Nucleus accumbens (tissue), 56 donors: ENCODE measurements at places on chromosomes 12 and 14.

DNA sequence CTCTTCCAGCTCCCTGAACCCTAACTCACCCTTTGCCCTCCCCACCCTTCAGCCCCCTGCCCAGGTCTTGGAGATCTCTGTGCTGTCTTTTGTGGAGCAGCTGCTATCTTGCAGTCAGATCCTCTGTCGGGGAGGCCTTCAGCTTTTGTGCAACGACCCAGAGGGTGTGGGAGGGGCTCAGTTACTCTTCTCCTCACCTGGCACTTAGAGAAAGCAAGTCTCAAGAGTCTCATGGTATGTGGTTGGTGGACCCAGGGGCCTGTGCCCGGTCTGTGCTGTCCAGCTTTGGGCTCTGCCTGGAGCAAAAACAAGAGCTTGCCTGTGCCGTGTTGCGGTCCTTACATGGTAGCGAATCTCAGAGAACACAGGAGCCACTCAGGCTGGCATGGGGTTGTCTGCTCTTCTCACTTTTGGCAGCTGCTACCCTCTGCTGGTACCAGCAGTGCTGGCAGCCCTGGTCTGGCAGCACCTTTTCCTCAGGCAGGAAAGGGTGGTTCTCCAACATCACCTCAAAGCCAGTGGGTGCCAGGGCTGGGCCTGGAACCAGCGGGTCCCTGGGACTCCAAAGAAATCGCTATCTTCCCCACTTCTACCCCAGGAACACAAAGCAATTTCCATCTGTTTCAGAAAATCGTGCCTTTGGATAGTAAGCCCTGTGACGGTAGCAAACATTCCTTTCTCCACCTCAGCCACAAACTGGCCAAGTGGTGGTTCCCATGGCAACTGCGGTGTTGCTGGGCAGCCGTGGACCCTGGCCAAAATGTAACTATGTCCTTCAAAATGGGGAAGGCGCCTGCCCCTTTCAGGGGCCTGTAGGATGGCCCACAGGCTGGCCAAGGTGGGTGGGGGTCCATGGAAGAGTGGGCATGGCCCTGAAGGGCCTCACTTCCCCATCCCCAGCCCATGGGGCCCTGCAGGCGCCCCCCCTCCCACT is 90.0 kb downstream of the RIN3 start:
- no peak for DNase-seq

DNA sequence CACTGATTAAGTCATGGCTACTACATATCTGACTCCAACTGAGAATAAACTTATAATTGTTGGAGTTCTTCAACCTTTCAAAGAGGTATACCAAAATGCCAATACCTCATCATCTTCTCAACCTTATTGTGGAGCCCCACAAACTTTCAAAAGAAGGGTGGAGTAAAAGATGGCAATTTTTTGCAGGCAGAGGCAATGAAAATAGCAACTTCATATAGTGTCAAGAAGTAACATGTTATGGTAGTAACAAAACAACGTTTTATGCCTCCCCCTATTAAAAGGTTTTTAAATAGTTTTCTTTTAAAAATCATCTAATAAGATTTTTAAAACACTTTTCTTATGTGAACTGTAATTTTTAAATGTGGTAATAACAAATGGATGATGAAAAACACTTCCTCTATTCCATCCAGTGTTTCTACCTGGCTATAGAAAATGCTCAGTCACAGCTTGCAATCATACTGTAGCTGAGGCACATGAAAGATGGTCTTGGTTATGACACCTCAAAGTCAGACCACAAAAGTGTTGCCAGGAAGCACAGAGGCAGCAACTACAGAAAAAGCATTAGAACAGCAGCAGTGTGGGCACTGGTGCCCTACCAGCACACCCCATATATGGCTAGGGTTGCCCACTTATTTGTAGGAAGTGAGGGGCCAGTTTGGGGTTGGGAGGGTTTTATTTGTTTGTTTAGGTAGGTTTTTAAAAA is 7.0 kb downstream of the PPP1R12A start:
- DNase-seq, result no peak

GRCh38 chr12:13573698-13574321 is 377.3 kb downstream of the EMP1 start:
- DNase-seq, result no peak

DNA sequence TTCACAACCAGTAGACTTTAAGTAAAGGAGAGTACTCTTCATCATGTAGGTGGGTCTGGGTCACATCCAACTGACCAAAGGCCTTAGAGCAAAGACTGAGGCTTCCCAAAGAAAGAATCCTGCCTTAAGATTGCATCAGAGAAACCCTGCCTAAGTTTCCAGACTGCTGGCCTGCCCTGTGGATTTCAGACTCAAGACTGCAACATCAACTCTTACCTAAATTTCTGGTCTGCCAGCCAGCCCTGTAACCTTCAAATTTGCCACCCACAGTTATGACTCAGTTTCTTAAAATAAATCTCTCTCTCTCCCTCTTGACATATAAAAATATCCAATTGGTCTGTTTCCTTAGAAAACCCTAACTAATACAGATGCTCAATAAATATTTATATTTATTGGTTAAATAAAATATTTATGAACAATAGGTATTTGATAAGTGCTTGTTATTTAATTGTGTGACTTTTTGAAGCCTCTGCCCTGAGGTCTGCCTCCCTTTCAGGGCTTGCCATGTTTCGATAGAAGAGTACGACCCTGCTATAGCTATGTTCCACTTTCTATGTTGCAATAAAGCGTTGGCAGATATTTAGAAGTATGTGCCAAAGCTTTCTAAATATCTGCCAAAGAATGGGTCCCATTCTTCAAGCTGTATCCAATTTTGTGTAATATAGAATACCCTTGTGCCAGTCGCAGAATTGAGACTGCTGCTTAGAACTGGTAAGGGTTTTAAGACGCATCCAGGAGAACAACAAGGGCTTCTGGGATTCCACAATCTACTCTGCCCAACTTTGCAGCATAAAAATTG is 65.7 kb downstream of the TMEM30B start:
- no peak for DNase-seq

DNA sequence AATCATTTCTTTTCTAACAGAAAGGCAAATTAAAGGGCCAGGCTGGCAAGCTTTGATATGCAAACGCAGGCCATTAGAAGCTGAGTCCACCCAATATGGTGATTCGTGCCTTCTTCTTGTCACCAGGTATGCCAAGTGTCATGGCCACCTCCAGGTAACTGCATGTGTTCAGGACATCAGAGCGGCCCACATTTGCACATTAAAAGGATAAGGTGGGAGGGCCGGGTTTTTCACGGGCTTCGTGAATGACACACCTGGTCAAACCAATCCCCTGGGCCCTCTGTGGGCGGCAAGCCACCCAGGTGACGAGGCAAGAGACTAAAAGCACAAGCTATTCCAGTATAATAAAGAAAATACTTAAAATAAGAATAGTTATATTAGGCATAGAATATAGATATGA is 75.9 kb upstream of the TSPAN11 start:
- DNase-seq, result no peak

GRCh38 chr12:92294676-92295440 is 149.2 kb upstream of the BTG1 start:
- DNase-seq, result no peak

GRCh38 chr14:66070542-66071319 is 415.4 kb upstream of the CCDC196 start:
- no peak for DNase-seq

- DNase-seq, result no peak
Measured at GRCh38 chr14:65704437-65704836, 291.9 kb downstream of the FUT8 start.

GRCh38 chr14:33331176-33331949 is 392.7 kb downstream of the NPAS3 start:
- no peak for DNase-seq

- DNase-seq, result no peak
Measured at GRCh38 chr14:92785667-92786426, 8.3 kb upstream of the GOLGA5 start.

DNA sequence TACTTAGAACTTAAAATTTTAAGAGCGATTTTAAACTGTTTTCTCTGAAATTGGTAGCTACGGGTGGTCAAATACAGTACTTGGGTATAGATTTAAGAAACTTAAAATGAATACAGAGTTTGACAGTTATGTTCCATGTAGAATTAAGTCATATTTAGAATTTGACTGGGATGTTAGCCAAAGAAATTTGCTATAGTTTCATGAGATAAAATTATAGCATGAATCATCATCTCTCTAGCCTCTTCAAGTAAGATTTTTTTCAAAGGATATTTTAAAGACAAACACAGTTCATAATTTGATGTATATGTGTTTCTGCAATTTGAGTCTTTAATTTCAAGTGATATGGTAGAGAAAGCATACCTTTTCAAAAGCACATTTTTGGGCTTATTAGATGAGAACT is 41.0 kb downstream of the ZCRB1 start:
- DNase-seq, result no peak

- no peak for DNase-seq
Measured at GRCh38 chr12:61213646-61214045, 1046.6 kb upstream of the USP15 start.

DNA sequence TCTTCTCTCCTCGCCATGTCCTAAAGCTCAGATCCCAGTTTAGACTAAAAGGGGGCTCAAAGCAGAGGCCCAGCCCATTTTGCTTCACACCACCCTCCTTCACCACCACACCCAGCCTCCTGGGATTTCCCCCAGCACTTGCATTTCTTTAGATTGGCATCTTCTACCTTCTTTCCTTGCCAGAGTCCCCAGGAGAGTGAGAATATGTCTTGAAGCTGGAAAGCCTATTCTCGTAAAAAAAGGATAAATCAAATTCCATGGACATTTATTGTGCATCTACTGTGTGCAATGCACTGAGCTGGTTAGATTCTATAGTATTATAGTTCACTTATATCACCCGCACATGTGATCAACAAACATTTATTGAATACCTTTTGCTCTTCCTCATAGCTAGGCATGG is 10.2 kb downstream of the FBXW8 start:
- no peak for DNase-seq

DNA sequence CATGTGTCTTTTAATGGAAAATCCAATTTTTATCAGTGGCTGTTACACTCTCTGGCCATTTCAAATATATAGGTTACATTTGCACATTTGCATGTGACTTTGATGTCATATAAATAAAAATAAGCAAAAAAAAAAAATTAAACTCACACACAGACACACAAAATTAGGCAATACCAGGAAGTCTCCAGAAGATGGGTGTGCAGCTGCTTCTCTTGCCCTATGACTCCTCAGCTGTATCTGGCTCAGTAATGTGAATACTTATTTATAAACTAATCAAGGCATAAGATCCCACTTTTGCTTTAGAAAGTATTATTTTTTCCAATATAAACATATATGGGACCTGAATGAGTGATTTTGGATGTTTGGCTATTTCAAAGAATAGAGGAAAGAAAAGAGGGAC is 461.1 kb downstream of the LRIG3 start:
- no peak for DNase-seq

DNA sequence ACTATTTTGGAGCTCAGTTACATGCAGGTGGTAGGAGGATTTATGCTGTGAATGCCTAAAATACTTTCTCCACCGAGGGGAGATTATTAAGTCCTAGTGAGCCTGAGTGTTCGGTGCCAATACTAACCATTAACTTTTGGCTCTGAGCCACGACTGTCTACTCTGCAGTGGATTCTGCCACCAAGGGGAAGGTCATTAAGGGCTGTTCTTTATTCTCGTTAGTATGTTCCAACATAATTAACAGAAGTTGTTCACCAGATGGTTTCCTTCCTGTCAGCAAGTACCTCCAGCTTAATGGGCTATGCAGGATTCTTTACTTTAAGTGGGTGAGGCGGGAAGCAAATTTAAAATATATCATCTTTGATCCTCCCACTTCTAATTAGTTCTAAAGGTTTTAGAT is 326.3 kb downstream of the BMP4 start:
- no peak for DNase-seq

- no peak for DNase-seq
Measured at GRCh38 chr12:51886021-51886710, 1.7 kb upstream of the ANKRD33 start.

DNA sequence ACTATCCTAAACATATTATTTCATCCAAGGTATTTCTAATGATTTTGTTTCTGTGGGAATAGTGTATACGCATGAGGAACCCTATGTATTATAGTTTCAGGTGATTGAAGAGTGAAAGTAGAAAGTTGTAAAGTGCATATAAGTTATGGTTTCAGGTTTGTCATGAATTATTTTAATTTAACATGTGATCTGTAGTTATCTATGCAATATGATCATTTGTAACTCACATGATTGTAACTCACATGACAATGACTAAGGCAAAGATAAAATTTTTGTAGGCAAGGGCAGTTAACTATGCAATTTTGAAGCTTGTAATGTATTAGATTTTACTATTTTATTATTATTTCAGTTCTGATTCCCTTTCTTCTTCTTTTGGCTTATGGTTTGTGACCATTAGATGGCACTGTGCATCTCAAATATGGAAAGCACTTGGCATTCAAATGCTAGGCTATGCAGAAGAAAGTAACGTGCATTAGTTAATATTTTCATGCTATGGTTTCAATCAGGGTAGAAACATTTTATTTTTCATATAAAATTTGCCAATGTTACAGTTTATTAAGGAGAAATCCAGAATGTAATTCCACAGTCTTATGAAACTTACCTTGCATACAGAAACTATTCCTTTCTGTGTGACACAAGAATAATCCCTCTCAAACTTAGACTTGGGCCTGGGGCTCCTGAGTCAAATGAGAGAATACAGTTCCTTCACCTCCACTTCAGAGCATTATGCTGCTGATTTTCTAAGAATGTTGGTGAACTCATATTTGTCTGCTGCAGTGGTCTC is 15.8 kb upstream of the TMEM30B start:
- DNase-seq, result no peak

DNA sequence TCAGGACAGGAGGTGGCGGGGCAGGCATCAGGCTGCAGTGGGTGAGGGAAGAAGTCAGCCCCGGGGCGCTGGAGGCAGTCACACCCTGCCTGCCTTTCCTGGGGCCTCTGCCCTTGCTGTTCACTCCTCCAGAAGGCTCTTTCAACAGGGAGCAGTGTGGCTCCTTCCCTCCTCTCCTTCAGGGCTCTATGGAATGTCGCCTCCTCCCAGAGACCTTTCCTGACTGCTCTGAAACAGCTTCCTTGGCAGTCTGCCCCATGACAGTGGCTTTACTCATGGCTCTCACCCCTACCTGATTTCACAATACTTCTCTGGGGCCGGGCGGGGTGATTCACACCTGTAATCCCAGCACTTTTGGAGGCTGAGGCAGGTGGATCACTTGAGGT is 7.1 kb downstream of the RHOF start:
- DNase-seq, result no peak

- DNase-seq, result no peak
Measured at GRCh38 chr12:79997096-79997791, 62.3 kb upstream of the PPP1R12A start.

- DNase-seq, result no peak
Measured at GRCh38 chr14:51650716-51651387, 858 bp upstream of the FRMD6 start.

- DNase-seq, result no peak
Measured at GRCh38 chr14:69928111-69928523, 48.9 kb downstream of the SMOC1 start.

DNA sequence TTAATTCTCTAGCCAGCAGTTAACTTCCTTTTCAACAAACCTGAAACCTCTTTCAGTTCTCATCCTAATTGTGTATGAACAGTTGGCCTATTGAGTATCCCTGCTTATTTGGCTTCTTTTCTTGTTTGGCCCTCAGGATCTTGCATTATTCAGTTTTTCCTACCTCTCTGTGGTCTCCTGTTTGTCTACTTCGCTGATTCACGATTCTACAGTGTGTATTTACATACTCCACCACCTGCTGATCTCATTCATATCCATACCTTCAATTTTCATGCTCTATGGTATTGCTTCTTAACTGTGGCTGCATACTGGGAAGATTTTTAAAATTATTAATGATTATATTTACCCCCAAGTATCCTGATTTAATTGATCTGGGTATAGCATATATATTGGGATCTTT is 56.4 kb downstream of the RASSF9 start:
- DNase-seq, result no peak

GRCh38 chr14:91063119-91063518 is 2.7 kb upstream of the RPS6KA5 start:
- no peak for DNase-seq

- DNase-seq, result no peak
Measured at GRCh38 chr12:53782093-53782703, 30.4 kb upstream of the CISTR start.
